ENCODE measurements at places on chromosomes 7 and 10.

DNA sequence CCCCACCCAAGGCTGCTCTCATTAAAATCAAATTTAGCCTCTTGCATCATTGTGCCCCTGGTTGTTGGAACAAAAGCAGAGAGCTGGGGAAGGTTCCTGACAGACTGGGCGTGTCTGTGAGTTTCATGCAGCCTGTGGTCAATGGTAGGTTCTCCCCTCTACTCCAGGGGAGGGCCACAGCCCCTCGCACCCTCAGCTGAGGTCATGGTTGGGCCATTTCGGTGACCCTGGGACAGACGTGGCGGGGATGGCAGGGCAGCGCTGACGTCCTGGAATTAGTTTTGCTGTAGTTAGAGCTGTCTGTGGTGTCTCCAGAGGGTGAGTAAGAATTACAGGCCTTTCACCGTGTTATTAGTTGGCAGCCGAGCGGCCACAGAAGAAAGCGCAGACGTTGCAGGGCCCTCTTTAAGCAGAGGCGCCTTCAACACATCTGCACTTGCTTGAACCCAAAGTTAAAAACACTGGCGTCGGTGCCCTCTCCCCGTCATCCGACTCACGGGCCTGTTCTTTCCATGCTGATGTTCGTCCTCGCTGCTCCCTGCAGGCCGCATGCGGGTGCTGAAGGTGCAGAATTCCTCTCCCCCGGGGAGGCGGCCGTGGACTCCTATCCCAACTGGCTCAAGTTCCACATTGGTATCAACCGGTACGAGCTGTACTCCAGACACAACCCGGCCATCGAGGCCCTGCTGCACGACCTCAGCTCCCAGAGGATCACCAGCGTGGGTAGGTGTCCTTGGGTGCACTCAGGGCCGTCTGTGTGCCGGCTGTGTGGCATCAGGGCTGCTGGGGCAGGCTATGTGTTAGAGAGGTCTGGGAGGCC is 2.8 kb downstream of the FAM20C start:
- peak; percentile 51 for DNase-seq

- no peak for DNase-seq
These were observed 6.0 kb downstream of the CPXM2 start for GRCh38 chr10:123885406-123886170.

- no peak for DNase-seq
These were observed 56.4 kb downstream of the CDHR3 start for GRCh38 chr7:106019470-106019820.

- no peak for DNase-seq
These were observed 3.1 kb downstream of the SOSTDC1 start for GRCh38 chr7:16462431-16462889.

DNA sequence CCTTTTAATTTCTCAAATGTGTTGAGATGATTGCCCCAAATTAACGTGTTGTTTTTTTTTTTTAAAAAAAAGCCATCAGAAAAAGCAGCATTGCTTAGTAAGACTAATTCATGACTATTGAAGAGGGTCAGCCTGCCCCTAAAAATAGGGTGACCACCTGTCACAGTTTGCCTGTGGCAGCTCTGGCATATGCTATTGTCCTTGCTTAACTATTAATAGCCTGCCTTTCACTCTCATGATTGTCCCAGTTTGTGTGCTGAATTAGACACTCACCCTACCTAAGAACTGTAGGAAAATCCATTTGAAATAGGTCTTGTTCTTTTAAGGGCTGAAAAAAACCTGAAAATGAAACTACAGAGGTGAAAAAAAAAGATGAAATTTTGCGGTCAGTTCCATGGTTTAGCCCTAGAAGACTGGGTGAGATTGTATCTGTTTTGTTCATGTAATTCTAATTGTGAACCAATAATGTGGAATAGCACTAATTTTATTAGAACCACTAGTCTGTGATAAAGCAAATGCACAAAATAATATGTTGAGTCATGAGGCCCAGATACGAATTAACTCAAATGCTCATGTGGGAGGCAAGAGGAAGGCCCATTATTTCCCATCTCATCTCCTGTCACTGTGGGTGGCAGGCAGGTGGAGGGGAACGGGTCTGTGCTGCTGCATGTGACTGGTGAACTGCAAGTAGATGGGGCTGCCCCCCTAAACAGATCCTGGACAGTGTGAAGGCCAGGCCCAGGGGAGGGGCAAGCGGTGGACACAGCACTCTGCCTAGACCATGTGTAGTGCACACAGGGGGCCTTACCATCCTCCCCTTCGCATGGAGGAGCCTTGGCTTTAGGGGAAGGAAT is 265.4 kb upstream of the NFE2L3 start:
- DNase-seq = no peak

DNA sequence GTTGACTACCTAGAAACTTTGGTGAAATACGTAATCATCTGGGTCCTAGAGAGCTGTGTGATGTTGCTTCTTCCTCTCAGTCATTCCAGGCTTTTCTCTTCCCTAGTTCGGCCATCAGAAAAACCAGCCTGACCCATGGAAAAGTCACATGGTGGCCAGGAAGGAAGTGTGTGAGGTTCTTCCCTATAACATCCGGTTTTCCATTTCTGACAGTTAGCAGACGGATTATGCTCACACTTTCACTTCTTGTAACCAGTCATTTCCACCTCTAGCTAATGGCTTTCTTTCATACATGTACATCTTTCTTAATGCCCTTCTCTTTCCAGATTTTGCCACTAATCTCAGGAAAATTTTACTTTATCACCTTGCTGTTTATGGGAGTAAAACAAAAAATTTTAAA is 110.0 kb upstream of the GLCCI1 start:
- no peak for DNase-seq

- DNase-seq = no peak
These were observed 14.4 kb downstream of the ALKBH4 start for GRCh38 chr7:102450242-102450641.

- DNase-seq = peak; percentile 65
These were observed 997 bp upstream of the ZNF138 start for GRCh38 chr7:64793106-64793755.

GRCh38 chr10:86942441-86943315 is 14.7 kb downstream of the MMRN2 start:
- no peak for DNase-seq

DNA sequence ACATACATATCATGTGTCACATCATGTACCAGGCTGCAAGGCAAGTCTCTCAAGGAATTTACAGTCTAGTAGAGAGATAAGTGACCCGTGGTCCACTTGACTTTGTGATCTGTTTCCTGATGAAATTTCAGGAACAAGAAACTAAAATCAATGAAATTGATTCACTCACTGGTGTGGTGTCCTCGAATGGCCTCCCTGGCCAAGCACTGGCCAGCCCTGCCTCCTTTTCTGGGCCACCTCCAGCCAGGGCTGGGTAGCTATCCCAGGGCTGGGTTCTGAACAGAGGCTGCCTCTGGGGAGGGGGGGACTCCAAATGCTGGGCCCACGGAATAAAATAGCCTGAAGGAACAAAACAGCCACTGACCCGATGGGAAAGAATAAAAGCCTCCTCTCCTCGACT is 182.2 kb downstream of the HERPUD2 start:
- no peak for DNase-seq

- peak; percentile 35 for DNase-seq
These were observed 331.7 kb downstream of the XPNPEP1 start for GRCh38 chr10:109591601-109592000.

- DNase-seq = no peak
These were observed 4.2 kb downstream of the FGFR2 start for GRCh38 chr10:121594076-121594475.

- DNase-seq = no peak
These were observed 73.9 kb downstream of the IGF2BP3 start for GRCh38 chr7:23396222-23397015.

GRCh38 chr10:35595106-35595505 is 10.0 kb upstream of the GJD4 start:
- DNase-seq = no peak
